Globus pallidus (tissue), 1 donor: ENCODE measurements at places on chromosomes 16 and 17.

DNA sequence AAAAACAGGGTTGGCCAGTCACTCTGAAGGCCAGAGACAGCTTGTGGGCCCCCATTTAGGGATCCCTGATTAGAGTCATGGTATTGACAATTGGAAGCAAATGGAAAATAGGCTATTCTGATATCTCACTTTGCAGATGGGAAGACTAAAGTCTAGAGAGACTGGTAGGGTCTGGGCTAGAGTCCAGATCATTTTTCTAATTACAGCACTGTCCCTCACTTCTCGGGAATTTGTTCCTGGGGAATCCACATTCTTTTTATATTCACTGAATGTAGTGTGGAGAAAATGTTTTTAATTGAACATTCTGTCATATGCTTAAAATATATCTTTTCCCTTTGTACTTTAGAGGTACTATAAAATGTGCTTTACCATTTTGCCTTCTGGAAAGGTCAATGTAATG, 1.1 kb downstream of the KATNIP start:
- DNase-seq: no peak

DNA sequence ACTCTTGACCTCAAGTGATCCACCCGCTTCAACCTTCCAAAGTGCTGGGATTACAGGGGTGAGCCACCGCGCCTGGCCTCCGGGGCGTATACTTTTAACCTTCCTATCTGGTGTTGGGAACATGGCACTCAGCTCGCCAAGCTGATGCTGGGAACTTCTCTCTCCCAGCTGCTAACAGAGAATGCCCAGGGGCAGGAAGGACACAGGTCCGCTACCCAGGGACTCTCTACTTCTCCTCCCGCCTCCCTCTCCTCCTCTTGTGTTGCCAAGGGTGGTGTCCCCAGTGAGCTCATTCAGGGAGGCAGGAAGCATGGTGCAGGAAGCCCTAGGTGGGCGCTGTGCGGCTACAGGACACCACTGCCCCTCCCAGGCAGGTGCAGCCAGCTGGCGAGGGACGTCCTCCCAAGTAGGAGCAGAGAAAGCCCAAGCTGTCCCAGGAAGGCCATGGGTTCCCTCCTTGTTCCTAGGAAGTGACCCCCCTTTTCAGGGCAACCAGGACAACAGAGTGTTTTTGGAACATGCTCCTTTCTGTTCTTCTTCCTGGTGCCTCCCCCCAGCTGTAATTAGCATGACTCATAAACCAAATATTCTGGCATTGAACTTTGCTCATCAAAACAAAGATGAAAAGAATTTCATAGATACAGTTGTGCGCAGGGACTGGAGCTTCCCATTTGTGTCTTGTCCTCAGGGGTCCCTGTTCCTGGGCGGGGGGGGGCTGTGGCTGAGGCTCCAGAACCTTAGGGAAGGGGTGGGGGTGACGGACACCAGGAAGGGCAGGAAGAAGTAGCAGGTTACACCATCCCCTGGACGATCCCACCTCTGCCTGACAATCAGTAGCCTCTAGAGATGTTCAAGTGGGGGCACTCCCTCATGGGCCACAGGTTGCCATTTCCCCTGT, 2.7 kb downstream of the C1QTNF1 start:
- DNase-seq: no peak

GRCh38 chr17:42795465-42795864, 3.0 kb downstream of the COA3 start:
- no peak for DNase-seq

GRCh38 chr16:75446416-75446815, 13.1 kb upstream of the CFDP1 start:
- DNase-seq: no peak

DNA sequence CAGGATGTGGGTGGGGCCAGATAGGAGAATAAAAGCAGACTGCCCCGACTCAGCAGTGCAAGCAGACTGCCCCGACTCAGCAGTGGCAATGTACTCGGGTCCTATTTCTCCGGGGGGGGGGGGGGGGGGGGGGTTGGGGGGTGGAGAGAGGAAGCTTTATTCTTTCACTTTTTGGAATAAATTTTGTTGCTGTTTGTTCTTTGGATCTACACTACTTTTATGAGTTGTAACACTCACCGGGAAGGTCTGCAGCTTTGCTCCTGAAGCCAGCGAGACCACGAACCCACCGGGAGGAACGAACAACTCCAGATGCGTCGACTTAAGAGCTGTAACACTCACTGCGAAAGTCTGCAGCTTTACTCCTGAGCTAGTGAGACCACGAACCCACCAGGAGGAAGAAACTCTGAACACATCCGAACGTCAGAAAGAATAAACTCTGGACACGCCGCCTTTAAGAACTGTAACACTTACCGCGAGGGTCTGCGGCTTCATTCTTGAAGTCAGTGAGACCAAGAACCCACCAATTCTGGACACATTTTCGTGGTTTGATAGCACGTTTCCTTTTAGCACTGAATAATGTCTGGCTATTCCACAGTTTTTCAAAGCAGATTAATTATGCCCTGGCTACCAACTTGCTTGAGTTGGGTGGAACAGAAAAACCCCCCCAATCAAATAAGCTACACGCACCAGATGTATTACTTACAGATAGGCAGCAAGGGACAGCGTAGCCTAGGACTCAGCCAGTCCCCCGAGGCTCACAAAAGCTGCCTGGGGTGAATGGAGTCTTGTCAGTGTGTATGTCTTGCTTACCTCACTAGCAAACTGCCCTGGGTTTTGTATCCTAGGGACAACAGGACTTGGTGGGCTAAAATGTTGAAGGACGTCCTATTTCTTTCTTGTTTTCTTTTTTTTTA, 11.9 kb downstream of the FZD2 start:
- no peak for DNase-seq

DNA sequence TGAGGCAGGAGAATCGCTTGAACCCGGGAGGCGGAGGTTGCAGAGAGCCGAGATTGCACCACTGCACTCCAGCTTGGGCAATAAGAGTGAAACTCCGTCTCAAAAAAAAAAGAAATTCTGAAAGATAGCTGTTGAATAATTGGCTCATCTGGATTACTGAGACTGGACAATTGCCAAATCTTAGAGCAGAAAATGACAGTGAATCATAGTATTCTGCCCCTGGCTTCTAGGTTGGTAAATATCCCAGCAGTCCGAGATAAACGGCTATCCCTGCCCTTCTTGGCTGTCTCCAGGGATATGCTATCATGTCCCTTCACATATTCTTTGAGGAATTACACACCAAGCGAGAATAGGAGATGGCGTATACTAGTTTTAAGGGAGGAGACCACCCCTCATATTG, 35.5 kb upstream of the METTL16 start:
- no peak for DNase-seq

- DNase-seq: no peak
Observed at GRCh38 chr17:51888816-51889215, 269.7 kb downstream of the CA10 start.

GRCh38 chr17:19264681-19265080, 27.5 kb downstream of the EPN2 start:
- DNase-seq: no peak

GRCh38 chr17:80774146-80774545, 217.5 kb upstream of the CHMP6 start:
- DNase-seq: no peak

- DNase-seq: peak; percentile 38
Observed at GRCh38 chr17:17613708-17614114, 22.2 kb upstream of the PEMT start.

- no peak for DNase-seq
Observed at GRCh38 chr17:82011617-82012187, 11.0 kb downstream of the CENPX start.

DNA sequence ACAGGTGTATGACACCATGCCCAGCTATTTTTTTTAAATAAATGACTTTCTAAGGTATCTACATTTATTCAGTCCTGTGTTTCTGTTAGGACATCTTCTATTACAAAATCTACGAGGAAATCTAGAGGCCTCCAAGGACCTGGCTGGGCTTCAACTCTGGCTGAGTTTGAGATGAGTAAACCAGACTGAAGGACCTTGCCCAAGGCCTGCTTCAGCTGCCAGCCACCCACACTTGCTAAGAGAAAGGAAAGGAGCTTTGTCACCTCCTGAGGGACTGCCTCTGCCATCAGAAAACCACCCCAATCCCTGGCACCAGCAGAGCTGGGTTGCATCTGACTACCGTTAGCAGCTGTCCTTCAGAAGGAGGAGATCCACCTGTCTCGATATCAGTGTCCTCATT, 1.3 kb upstream of the MYO1D start:
- no peak for DNase-seq

GRCh38 chr16:64437706-64438324, 684.0 kb downstream of the CDH11 start:
- no peak for DNase-seq

GRCh38 chr17:9696279-9697044, 51.1 kb downstream of the USP43 start:
- DNase-seq: no peak

- DNase-seq: no peak
Observed at GRCh38 chr17:56431736-56432135, 161.8 kb upstream of the NOG start.

GRCh38 chr17:67211742-67212141, 33.3 kb downstream of the HELZ start:
- DNase-seq: no peak

DNA sequence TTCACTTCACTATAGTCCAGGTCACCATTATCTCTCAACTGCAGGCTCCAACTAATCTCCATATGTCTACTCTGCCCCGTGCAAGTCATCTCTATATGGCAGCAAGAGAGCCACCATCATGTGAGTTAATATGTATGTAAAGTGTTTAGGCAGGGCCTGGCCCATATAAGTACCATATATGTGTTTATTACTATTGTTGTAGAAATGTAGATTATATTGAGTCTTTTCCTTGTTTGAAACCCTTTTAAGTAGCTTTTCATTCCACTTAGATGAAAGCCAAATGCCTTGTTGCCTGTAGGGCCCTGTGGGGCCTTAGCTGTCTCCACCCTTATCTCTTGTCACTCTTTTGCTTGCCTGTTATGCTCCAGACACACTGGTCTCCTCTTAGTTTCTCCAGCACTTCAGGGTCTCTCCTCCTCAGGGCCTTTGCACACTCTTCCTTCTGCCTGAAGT, 164.0 kb downstream of the PHKB start:
- no peak for DNase-seq

- DNase-seq: no peak
Observed at GRCh38 chr16:84166796-84167695, 19.8 kb downstream of the TAF1C start.

- DNase-seq: no peak
Observed at GRCh38 chr17:79630126-79630525, 19.3 kb upstream of the RBFOX3 start.

DNA sequence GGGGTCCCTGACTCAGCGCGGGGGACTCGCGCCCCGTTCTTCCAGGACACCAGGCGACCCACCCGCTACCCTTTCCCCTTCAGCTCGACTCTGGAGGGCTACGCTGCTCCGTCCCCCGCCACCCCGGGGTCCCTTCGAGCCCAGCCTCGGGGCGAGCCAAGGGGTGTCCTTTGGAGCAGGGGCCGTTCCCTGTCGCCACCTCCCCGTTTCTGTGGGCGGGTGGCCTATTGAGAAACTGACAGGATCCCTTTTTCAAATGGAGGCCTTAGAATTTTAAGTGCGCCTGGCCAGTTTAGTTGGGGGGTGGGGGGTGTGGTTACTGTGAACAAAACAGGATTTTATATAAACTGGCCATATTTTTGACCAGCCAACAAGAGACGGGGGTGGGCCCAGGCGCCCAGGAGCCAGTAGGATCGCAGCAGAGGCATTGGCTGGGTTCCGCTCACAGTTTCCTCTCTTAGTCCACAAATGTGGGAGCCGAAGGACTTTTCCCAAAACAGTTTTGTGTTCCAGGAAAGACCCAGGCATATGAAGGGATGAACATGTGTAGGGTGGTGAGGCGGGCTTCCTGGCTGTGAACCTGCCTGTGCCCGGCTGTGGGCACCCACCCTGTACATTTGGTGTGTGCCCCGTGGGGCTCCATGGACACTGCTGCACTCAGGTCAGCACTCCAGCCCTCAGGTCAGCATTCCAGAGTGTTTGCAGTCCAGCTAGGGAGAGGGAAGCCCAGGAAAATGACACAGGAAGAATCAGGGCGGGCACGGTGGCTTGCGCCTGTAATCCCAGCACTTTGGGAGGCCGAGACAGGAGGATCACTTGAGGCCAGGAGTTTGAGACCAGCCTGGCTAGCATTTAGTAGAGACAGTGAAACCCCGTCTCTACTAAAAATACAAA, 722 bp upstream of the TIMP2 start:
- DNase-seq: no peak

- no peak for DNase-seq
Observed at GRCh38 chr17:50559674-50560184, 786 bp upstream of the CACNA1G start.

- no peak for DNase-seq
Observed at GRCh38 chr17:41849251-41849990, 11.8 kb downstream of the KLHL10 start.

GRCh38 chr16:68446681-68447652, 1.3 kb downstream of the SMPD3 start:
- DNase-seq: no peak

GRCh38 chr17:35849469-35850348, 19.0 kb downstream of the HEATR9 start:
- peak; percentile 50 for DNase-seq

DNA sequence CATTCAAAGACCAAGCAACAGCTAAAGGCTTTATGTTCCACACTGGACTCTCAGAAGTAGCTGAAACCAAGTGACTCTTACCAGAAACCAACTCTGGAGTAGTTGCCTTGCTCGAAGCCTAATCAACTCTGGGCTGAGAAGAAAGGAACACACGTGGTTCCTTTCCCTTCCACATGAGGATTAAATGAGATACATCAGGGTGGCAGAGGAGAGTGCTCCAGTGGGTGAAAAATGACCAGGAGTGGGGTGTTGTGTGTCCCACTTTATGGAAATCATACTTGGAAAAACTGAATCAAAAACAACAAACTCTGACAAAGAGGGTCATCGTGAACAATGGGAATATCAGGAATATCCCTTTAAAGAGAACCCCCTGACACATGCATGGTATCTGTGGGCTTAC, 234.2 kb upstream of the ASIC2 start:
- DNase-seq: no peak

- no peak for DNase-seq
Observed at GRCh38 chr17:45985447-45985846, 13.6 kb upstream of the STH start.

GRCh38 chr17:34156401-34156740, 98.7 kb upstream of the CCL2 start:
- no peak for DNase-seq

DNA sequence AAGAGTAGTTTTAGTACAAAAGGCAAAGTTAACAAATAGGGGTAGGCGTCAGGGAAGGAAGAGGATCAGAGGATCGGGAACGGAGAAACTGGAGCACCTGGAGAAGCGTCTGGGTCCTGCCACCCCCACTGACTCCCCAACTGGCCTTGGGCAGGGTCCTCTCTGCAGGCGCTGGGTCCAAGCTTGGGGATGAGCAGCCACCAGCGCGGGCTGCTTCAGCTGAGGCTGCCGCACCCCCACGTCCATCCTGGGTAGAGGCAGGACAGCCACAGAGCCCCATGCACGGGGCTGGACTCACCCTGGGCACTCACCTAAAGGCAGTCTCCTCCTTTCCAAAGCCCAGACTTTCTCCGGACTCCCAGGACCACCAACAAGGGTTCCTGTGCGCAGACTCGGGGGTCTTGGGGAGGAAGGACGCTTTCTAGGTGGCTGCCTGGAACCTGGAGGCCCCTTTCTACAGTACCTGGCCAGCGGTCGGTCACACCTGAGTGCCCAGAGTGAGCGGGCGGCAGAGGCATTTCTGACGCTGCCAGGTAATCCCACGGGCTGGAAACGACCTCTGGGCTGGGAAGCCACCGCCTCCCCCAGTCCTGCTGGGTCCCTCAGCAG, 1.1 kb downstream of the HS3ST6 start:
- DNase-seq: no peak

GRCh38 chr17:11986942-11987329, 10.3 kb downstream of the ZNF18 start:
- DNase-seq: peak; percentile 42
